Stimulated activated naive CD4-positive, alpha-beta T cell treated with Interleukin-2 at 50 U/mL for 16 hours (primary cell): ENCODE measurements at places on chromosomes 12 and 14.

GRCh38 chr14:61591862-61592261 is 103.5 kb upstream of the HIF1A start:
- no peak for DNase-seq

- no peak for DNase-seq
Observed at GRCh38 chr14:33432407-33433023, 493.8 kb downstream of the NPAS3 start.

DNA sequence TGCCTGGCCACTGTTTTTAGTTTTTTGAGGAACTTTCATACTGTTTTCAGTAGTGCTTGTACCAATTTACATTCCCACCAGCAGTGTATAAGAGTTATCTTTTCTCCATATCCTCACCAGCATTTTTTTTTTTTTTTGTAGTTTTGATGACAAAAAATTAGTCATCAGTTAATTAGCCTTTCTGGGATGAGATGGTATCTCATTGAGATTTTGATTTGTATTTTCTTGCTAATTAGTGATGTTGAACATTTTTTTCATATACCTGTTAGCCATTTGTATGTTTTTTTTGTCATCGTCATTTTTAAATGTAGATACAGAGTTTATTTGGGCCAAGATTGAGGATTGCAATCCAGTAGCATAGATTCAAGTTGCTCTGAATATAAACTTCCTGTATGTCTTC is 19.3 kb downstream of the TBC1D15 start:
- no peak for DNase-seq

- DNase-seq: no peak
Observed at GRCh38 chr14:89351221-89351515, 65.9 kb downstream of the FOXN3 start.

DNA sequence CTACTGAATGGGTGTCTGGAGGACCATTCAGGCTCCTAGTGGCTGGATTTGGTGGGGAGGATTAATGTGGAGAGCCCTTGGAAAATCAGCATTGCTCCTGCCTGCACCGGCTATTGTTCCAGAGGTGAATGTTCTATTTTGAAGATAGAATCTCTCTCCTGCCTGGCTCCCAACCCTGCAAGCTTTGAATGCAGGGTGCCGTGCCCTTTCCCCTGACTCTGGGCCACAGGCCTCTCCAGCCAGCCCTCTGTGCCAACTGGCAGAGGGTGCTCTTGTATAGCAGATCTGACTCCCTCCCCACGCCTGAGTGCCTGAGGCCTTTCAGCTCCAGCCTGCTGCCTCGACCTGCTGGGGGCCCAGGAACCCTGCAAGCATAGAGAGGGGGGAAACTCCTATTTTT is 106.8 kb downstream of the TMEM260 start:
- DNase-seq: no peak

GRCh38 chr14:105711841-105712460 is 185.6 kb downstream of the TMEM121 start:
- no peak for DNase-seq

- no peak for DNase-seq
Observed at GRCh38 chr12:46207644-46208043, 61.2 kb downstream of the SLC38A1 start.

- DNase-seq: no peak
Observed at GRCh38 chr12:52649066-52649465, 2.9 kb downstream of the KRT2 start.

DNA sequence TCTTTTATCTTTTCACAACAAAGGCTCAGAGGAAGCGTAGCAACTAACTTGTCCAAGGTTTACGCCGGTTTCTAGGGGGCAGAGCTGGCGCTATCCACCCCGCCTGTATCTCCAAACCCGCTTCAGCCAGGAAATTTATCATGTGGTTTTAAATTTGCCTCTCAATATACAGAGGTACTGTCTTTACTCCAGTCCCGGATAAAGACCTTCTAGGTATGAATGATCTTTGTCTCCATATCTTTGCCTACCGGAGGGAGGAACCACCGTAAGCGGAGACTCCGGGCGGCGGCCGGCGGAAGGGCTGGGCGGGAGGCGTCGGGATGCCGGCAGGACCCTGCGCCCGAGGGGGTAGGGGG is 693 bp upstream of the RIMKLB start:
- DNase-seq: no peak

DNA sequence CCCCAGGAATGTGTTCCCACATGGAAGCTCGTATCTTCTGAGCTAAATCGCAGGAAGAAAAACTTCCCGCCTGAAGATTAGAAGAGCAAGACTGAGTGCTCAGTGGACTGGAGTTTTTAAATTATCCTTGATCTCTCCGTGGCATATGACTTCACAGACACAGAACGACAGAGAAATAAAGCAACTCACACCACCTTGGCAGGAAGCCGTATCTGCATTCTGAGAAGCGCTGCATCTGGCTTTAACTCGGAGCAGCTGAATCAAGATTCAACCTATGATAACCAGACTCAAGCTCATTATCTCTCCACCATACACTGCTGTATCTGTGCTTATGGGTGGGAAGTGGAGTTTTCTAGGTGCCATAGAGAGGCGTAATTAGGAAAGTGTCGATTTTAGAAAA is 1482.7 kb downstream of the AACS start:
- no peak for DNase-seq

- DNase-seq: no peak
Observed at GRCh38 chr14:94334872-94335271, 11.7 kb upstream of the SERPINA6 start.

DNA sequence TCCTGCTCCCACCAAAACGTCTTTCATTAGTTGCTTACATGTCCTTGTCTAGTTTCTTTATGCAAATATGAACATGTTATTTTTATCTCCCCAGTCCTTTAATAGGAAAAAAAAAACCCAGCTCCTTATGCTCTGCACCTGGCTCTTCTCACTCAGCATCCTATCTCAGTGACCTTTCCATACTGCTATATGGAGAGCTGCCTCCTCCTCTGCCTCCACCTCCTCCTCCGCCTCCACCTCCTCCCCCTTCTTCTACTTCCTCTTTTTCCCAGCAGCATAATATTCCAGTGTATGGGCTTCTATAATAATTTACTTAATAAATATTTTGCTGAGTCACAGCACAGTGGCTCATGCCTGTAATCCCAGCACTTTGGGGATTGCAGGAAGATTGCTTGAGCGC is 31.5 kb downstream of the ABCB9 start:
- no peak for DNase-seq

GRCh38 chr14:55272387-55272786 is 1.2 kb downstream of the FBXO34 start:
- no peak for DNase-seq

DNA sequence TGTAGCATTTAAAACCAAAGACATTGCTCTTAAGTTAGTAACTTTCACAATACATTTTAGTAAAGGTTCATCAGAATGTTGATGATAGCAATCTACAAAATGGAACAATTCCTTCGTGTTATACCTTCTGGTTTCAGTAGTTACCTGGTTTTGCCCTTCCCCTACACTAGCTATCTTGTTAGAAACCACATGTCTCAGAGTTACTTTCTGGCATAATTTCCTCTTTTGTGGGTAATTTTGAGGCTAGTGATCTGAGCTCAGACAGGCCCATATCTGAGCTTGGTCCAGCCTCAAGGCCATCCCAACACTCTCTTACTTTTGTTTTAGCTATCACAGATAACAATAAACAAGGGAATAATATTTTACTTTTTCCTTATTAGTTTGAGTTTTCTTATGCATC is 196.9 kb downstream of the KITLG start:
- no peak for DNase-seq

GRCh38 chr12:58028294-58028693 is 86.9 kb downstream of the ATP23 start:
- no peak for DNase-seq

- DNase-seq: no peak
Observed at GRCh38 chr14:41146391-41146790, 460.3 kb upstream of the LRFN5 start.

DNA sequence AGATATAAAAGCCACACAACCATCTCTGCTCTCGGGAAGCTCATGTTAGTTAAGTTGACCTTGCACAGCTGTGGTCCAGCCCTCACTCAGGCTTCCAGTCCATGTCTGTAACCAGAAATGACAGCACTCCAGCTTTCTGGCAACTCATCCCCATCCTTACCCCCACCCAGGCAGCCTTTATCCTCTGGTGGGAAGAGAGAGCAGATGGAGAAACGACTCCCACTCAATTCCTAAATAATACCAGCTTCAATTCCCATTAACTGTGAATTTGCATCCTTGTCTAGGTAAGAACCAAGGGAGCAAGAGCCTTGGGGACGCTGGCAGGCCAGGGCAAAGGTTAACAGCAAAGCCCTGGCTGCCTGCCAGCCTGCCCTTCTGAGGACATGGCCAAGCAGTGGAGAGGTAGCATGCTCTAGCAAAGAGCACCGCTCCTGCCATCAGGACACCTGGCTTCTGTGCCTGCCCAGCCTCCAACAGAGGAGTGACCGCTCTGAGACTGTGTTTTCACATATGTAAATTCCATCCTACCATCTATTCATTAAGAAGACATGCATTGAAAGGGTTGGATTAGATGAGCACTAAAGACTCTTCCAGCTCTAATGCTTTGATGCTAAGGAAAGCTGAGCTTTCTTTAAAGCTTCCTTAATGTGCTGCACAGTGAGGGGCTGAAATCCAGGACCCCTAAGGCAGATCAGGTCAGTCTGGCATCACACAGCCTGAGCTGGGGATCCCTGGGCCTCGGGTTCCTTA is 236.1 kb downstream of the GRIN2B start:
- DNase-seq: no peak

DNA sequence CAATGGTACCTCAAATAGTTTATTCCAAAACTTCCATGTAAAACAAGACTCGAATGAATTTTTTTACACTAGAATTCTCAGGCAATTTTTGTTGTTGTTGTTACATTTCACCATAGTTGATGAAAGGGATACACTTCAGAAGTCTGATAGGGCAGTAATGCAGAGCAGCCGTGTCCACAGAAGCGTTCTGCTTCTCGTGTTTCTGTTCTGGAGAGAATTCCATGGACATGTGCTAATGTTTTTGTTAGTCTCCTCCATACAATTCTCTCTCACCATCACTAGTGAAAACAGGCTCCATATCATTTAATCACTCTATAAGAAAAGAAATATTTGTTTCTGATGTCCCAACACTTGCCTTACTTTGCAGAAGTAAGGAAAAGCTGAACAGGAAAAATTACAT is 606.1 kb downstream of the SLC16A7 start:
- DNase-seq: no peak

- DNase-seq: no peak
Observed at GRCh38 chr12:24913130-24913529, 35.8 kb downstream of the BCAT1 start.

GRCh38 chr12:89529738-89530137 is 3.9 kb upstream of the POC1B start:
- no peak for DNase-seq

- DNase-seq: no peak
Observed at GRCh38 chr14:72812292-72812851, 81.5 kb downstream of the DPF3 start.

- no peak for DNase-seq
Observed at GRCh38 chr14:94213021-94213420, 38.9 kb downstream of the PPP4R4 start.
